Suppressor macrophage treated with lipopolysaccharide for 1 hour (primary cell): ENCODE measurements at places on chromosomes 2 and 18.

DNA sequence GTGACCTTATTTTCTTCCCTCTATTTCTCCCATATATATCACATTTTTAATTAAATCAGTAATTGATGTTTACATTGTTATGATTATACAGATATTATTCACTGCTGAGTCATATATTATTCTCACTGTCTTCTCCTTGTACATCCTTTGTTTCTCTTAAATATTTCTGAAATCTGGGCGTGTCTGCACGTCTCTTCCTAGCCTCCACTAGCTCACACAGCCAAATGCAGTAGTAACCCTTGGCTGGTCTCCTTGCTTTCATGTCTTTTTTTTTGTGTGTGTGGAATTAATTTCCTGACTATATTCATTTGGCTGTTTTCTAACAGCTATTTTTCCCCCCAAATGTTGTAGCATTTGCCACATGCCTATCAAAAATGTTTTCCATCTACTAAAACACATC, 15.8 kb downstream of the CCNYL1 start:
- no peak for DNase-seq

DNA sequence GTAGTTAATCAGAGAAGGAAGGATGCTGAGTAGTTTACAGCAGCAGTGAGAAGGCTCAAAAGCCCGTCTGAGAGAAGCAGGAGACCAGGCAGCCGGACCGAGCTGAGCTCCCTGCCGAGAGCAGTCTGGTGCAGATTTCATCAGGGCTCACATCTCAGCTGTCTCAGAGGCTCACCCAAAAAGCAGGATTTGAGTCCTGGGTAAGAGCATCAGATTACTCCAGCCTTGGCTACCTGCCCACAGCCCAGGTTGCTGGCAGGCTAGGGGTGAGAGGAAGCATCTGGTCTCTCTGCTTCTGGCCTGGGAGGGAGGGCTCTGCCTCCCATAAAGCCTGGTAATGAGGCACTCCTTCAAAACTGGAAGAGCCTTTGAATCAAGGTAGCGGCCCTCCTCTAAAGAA, 140.5 kb downstream of the ST6GAL2 start:
- DNase-seq: no peak

GRCh38 chr18:22704586-22704918, 228.6 kb upstream of the RBBP8 start:
- DNase-seq: no peak

DNA sequence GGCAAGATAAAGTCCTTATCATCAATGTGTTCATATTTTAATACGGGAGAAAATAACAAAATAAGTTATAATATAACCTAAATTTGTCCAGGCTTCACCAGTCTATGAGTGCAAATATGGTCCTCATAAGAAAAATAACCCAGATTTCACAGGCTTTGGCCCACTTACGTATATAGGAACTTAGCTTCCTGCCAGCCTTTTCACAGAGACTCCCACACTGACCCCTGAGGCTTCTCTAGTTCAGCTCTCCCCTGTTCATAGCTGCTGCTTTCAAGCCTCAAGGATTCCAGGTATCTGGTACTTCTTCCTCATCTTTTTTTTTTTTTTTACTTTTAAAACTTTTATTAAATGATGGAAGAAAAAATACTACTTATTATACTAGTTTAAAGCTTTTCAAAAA, 74.9 kb upstream of the PELI1 start:
- peak; percentile 64 for DNase-seq

DNA sequence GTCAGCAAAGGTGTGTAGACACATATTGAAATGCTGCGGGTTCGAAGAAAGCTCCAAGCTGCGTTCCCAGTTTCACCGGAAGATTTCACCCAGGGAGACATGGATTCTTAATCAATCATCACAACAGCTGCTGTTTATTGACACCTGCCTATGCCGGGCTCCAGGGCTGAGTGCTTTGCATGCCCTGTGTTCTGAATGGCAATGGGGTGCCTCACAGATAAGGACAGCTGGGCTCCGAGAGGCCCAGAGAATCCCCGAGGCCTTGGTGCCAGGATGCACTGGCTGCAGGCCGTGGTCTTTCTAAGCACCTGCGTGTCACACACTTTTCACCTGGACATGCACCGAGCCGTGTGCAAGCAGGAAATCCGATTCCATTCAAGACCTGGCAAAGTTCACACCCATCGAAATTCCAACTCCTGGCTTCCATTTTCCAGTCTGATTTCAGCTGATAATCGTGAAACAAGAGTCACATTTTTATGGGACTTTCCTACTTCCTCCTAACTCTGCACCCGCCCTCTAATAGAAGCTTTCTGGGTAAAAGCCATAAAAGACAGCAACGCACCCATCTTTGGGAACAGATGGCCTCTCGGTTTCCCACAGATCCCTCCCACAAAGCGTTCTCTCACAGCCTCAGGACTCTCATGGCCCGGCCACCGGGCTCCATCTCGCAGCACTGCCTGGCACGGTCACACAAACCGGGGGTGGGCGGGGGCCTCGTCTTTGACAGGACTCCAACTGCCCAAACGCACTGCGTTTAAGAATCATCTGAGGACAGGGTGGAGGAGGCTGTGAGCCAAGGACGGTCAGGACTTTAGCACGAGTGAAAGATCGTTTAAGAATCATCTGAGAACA, 245.6 kb upstream of the SALL3 start:
- DNase-seq: no peak

DNA sequence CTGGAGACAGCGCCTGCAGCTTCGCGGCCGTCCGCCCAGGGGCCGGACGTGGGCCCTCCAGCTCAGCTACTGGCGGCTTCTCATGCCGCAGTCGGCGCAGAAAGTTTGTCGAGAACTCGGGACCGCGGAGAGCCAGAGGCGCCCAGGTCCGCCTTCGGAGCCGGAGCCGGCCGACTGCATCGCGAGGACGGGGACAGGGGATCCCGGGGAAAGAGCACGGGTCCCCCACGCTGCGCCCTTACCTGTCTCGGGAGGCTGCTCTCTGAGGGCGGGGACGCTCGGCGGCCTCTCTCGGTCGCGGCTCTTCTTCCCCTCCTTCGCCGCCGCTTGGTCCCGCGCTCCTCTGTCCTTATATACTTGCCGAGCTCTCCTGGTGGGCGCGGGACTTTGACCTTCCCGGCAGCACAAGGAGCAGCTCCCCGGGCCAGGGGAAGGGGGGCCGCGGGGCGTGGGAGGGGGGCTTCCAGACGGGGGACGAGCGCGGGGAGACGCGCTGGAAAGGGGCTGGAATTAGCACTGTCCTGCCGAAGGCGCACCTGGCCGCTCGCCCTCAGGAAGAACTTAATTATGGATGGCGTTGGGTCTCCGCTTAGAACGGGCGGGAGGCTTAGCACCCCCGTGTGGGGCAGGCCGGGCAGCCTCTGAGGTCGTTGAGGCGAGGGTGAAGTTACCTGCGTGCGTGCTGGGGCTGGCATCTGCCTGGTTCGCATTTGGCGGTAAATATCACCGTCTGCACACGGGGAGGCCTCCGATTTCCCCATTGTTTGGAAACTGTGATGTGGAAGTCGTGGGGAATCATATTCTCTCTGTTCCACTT, at the start of gene POMC:
POMC (minus strand) TSS at position 325 of the 817 bp plus-strand sequence. CDS start 3,808 bp downstream, outside the sequence.
- DNase-seq: peak; percentile 32
